ENCODE measurements at places on chromosomes 12 and 14.
A peak's percentile ranks its signal among the peaks of the same experiment; 100 is the strongest.

DNA sequence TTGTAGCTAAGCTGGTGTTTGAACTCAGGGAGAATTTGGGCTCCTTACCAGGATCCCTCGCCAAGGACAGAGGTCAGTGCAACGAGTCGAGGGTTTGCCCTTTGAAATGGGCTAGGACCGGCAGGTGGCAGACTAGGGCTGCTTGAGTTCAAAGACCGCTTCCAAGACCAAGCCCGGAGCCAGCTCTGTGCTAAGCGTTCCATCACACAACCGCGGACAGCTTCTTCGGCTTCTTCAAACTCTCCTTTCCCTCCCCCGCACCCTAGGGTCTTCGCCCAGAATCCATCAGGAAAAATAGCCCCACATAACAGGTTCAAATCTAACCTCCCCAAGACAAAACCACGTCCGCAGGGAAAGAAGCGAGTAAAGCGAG lies 705 bp upstream of the FLVCR2 start:
- DNase-seq = peak; percentile 81

- no peak for DNase-seq
Measured at GRCh38 chr14:73567951-73568885, 795 bp upstream of the ACOT2 start.

- no peak for DNase-seq
Measured at GRCh38 chr12:57927086-57927485, 14.3 kb upstream of the ATP23 start.

DNA sequence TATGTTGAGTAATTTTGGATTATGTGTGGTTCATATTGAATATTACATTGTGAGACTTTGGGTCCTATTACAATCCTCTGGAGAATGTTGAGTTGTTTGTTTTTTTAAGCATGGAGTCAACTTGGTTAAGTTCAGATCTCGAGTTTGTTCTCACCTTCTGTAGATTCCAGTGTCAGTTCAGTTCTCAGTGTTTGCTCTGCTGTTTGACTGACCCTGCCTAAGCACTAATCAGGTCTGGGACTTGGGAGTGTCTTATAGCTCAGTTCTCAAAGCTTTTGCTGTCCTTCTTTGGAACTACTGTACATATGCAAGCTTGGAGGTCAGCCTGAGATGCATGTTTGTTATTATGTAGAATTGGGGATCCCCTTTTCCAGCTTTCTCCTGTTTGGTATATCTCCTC lies 63.1 kb downstream of the DIP2B start:
- no peak for DNase-seq

- no peak for DNase-seq
Measured at GRCh38 chr12:39813776-39814175, 194.2 kb upstream of the ABCD2 start.

DNA sequence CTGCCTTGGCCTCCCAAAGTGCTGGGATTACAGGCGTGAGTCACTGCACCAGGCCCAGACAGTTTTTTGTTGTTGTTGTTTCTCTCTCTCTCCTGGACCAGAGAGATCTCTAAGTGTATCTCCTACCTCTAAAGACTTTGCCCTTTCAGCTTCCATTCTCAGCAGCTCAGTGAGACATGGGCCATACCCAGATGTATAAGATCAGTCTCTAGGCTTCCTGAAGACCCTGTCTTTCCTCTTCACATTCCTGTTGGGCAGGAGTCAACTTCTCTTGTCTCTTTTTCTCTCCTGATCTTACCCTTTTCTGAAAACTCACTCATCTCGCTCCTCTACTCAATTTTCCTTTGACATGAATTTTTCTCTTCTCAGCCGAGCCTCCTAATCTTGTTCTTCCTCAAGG lies 42.0 kb downstream of the KCNK13 start:
- DNase-seq = no peak

GRCh38 chr12:80847575-80847974 lies 90.2 kb downstream of the LIN7A start:
- DNase-seq = no peak

DNA sequence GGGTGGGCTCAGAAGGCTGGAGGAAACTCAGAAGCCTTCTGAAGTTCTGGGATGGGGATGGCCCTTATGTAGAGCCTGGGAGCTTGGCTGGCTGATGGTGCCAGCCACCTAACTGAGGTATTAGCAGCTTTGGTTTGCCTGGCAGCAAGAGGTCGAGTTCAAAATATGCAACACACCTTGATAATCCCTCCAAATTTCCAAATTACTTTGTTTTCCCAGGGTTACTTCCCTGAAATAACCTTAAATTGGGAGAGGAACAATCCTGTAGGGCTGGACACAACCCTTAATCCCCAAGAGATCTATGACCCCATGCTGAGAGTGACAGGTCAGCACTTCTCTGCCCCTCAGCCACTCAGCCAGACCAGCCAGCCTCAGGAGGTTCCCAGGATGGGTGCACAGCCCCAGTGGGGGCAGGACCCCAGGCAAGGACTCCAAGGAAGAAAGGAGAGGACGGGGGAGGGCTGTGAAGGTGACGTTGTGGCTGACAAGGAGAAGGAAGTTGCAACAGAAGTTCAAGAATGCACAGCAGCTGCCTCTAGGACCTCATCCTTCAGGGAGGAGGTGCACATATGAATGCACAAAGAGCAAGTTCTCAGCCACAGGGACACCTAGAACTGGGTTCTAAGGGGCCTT lies 18.6 kb upstream of the KRT77 start:
- DNase-seq = no peak

DNA sequence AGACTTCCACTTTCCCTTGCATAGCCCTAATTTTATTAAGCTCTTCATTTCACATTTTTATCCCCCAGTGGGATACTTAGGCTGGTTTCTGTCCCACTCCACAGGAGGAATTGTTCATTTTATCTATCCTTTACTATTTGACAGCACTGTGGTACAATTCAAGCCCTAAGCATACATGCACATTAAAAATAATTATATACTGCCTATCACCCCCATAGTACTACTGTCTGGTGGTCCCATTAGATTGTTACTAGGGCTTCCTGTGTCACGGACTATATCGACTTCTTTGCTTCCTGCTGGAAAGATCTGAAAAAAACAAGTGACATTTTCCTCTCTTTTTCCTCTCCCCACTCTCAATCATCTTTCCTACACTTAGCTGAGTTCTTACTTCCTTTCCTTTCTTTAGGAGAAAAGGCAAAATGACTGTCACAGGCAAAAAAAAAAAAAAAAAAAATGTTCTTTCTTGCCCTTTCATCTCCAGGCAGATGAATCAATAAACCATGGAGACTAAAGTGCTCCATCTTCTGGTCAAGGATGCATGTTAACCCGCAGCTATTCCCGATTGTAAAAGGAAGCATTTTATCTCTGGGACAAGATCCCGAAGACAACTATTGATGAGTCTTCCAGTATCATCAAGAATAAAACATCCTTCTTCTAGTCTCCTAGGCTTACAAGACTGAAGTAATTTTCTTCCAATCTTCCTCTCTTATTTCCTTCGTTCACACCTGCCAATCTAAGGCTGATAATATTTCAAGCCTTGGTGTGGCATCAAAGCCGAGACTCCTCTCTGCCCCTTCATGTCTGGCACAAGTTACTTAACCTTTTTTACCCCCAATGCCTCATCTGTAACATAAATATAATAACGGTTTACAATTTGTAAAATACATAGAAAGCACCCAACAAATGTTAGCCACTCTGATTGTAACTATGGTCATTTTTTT lies 94.4 kb upstream of the PLEKHG7 start:
- peak; percentile 60 for DNase-seq

GRCh38 chr14:93953739-93954515 lies 22.4 kb downstream of the ASB2 start:
- no peak for DNase-seq

DNA sequence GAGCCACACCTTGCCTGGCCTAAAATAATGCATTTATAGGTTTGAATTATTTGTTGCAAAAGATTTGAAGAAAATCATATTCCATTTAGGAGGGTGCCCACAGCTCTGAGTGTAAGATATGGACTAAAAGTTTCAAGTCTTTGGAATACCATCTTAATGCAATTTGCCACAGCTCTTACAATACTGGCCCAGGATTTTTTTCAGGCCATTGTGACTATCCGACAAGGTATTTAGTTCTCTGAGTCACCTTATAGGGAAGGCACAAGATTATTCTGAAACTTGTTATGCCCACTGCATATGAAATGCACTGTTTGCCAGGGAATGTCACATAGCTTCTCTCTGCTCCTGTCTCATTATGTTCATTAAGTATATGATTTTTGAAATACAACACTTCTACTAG lies 29.6 kb upstream of the SLC6A13 start:
- DNase-seq = no peak

DNA sequence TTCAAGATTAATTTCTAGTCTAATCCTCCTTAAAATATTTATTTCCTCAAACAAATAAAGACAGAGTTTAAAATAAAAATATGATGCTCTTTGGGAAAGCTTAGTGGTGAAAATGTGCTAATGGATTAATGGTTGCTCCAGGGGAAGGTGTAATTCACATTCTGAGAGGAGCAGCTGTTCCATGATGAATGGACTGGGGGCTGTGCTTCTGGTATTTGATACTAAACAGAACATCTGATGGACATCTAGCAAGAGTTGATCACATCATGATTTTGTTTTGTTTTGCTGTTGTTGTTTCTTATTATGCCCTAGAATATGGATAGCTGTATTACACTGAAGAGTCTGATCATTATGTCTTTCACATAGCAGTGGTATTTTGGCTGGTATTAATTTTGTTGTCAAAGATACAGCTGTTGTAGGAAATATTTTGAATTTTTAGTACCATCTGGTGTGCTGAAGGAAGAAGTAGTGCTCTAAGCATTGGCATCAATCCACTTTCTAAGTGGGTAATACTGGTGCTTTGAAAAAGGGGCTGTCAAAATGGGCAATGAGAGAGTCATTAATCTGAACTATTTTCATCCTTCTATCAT lies 296.4 kb downstream of the ADAMTS20 start:
- DNase-seq = no peak

GRCh38 chr14:90693413-90693812 lies 122.8 kb downstream of the TTC7B start:
- no peak for DNase-seq

GRCh38 chr14:80695869-80696268 lies 245.7 kb downstream of the CEP128 start:
- no peak for DNase-seq

- no peak for DNase-seq
Measured at GRCh38 chr12:52993558-52993869, 12.7 kb upstream of the EIF4B start.

DNA sequence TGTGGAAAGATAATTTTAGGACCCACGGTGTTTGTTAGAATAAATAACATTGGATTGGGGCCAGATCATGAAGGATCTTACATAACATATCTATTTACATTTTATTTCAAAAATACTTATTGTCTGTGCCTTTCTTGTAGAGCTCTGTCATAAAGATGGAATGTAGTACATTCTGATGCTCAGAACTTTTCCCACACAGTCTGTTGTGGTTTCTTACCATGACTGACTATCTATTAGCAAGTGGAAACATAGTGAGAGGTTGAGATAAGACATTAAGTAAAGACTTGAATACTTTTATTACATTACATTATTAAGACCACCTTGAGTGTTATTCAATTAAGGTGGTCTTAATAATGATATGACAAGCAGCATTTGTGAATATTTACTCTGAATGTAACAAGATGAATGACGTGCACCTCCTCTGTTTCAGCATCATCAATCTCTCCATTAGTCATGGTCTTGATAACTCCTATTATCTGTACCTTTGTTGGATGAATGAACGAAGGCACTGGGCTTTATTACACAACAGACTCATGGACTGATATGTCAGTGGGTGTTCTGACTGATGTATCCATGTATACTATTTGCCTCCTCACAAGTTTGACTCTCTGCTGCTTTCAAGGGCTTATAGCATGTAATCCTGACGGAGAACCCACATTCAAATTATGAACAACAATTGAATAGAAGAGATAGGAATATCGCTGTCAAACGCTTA lies 883.0 kb upstream of the FLRT2 start:
- DNase-seq = no peak

DNA sequence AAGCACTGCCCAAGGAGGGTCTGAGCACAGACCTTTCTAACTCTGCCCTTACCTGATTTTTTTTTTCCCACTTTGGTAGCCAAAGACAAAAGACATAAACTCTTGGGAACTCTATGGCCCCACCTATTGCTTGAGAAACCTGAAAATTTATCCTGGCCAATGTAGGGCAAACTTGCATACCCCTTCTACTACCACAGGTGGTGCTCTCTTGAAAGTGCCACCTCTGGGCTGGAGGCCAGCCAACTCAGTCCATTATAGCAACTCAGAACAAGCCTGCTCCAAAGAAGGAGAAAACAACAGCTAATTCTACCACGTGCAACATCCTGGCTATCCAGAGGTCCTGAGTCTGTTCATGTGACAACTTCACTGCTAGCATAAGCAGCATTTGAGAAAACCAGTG lies 55.7 kb upstream of the ABCD2 start:
- no peak for DNase-seq

DNA sequence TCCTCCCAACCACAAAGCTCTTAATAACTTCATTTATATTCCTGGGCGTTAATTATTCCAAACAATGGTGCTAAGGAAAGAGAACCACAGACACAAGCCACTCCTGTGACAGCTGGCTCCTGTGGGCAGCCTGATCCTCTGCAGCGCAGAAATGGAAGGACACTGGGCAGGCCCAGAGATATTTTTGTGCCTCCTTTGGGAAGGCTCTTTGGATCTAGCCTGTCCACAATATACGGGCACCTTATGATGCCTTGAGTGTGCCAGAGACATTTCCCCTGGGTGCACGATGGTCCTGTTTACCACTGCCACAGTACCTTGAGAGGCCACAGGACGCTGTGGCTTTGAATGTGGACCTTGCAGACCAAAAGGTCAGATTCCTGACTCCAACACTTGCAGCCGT lies 2.1 kb downstream of the ASB2 start:
- DNase-seq = no peak

DNA sequence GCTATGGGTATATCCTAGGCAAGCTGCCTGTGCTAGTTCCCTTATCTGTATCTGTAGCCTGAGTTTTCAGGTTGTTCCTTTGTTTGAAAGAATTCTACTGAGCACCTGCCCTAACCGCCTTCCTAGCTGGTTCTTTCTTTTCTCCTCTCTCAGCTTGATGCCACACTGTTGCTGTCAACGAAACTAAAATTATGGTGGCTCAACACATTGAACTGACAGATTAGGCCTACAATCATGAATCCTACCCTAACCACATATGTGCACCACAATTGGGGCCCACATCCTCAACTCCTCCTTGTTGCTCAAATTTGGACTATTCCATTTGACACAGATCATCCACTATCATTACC lies 36.2 kb upstream of the RESF1 start:
- DNase-seq = no peak

GRCh38 chr12:12714276-12715021 lies 2.7 kb upstream of the CDKN1B start:
- DNase-seq = peak; percentile 86

DNA sequence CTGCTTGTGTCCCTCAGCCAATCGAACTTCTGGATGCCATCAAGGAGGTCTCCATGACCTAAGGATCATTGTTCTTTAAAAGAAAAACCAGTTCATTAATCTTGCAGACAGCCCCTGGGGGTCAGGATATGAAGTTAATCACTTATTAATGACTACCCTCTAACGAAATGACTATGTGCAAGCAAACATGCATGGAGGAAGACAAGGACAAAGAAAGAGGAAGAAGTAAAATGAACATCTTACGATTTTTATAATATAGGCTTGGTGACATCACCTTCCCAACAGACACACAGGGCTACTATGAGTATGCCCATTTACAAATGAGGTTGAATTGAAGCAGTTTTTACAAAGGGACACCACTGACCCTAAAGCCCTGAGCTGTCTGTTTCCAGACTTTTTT lies 111.1 kb upstream of the AMIGO2 start:
- no peak for DNase-seq

Data from B cell (primary cell).